ENCODE measurements at places on chromosomes 3 and 15. TPM values are rescaled to one million over a fixed set of nuclear protein-coding genes. Genes with fewer than 3 reads are reported as not detected.

Gene GXYLT2
- 2.8 TPM for total RNA-seq

Gene RCCD1
- total RNA-seq: 32.7 TPM

Gene PLA2G4D
- not detected for total RNA-seq

Gene IGF1R
- 29.9 TPM for total RNA-seq

Gene ATP2B2
- total RNA-seq: not detected
